ENCODE measurements at places on chromosomes 4 and X. TPM values are rescaled to one million over a fixed set of nuclear protein-coding genes. Genes with fewer than 3 reads are reported as not detected.

DNA sequence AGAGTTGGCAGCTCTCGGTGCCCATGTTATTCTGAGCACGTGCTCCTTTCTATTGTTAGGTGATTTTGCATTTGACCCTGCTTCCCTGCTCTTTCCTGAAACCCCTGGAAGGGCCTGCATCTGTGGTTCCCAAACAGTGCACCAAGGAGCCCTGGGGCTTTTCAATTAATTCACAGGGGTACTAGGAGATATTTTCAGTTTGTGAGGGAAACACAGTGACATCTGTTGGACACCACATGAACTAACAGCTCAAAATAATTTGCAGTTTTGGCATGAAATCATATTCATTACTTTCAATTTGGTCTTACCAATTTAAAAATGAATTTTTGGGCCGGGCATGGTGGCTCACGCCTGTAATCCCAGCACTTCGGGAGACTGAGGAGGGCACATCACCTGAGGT, 156.6 kb downstream of the GATB start:
- DNase-seq, result peak; percentile 24

- no peak for DNase-seq
These were observed 35.9 kb downstream of the C4orf50 start for GRCh38 chr4:5982156-5982973.

DNA sequence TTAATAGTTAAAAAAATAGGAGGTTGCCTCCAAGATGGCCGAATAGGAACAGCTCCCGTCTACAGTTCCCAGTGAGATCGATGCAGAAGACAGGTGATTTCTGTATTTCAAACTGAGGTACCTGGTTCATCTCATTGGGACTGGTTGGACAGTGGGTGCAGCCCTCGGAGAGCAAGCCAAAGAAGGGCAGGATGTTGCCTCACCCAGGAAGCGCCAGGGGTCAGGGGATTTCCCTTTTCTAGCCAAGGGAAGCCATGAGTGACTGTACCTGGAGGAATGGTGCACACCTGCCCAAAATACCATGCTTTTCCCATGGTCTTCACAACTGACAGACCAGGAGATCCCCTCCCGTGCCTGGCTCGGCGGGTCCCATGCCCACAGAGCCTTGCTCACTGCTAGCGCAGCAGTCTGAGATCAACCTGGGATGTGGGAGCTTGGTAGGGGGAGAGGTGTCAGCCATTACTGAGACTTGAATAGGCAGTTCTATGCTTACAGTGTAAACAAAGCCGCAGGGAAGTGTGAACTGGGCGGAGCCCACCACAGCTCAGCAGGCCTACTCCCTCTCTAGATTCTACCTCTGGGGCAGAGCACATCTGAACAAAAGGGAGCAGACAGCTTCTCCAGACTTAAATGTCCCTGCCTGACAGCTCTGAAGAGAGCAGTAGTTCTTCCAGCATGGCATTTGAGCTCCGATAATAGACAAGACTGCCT, 47.5 kb downstream of the PPA2 start:
- no peak for DNase-seq

The PHF8 gene
- total RNA-seq, result 39.3 TPM

DNA sequence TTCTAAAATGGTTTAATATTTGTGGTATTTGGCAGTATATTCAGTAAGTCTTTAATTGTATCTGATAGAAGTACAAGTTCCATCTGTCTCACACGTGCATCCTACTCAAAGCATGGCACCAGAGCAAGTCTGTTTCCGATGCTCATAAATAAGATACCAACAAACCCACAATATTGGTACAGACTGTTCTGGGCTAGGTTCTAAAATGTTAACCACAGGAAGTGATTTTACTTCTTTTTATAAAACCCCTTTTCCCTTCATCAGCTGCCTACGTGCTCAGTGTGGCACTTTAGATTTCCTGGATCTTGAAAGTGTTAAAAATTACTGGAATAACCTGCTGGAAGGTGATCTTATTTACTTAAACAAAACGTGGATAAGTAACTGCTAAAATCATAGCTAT, 165.1 kb downstream of the CFAP299 start:
- peak; percentile 80 for DNase-seq

The TCEAL7 gene
- total RNA-seq, result 0.27 TPM
